ENCODE measurements at places on chromosomes 13 and 19.

GRCh38 chr13:109647053-109647452, 139.3 kb downstream of the IRS2 start:
- DNase-seq, result no peak

- no peak for DNase-seq
These were observed 84.3 kb upstream of the NBEA start for GRCh38 chr13:34857558-34858325.

- DNase-seq, result no peak
These were observed 122.7 kb downstream of the TBC1D4 start for GRCh38 chr13:75359266-75359665.

DNA sequence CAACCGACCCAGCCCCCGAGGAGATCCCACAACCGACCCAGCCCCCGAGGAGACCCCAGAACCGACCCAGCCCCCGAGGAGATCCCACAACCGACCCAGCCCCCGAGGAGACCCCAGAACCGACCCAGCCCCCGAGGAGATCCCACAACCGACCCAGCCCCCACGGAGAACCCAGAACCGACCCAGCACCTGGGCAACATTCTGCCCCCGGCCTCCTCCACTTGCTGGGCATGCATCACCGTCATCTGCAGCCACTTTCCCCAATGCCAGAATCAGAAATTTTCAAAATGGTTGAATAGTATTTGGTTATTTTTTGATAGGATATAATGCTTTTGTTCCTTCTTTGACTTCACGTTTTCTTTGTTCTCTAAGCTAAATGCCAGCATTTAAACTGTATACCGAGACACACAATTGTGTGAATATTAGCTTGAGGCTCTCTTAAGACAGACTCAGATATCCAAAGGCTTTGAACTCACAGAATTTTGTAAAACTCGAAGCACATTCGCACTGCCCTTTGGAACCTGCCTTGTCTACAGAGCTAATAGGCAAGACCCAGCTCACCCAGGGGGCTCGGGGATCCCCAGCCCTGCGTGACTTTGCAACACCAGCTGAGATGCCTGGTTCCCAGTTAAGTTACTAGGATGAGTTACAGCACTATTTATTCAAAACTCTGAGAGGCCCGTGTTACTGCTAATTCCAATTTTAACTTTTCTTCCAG, 15.5 kb upstream of the RASA3 start:
- no peak for DNase-seq

- DNase-seq, result no peak
These were observed 109.4 kb downstream of the RFC3 start for GRCh38 chr13:33927315-33927714.

DNA sequence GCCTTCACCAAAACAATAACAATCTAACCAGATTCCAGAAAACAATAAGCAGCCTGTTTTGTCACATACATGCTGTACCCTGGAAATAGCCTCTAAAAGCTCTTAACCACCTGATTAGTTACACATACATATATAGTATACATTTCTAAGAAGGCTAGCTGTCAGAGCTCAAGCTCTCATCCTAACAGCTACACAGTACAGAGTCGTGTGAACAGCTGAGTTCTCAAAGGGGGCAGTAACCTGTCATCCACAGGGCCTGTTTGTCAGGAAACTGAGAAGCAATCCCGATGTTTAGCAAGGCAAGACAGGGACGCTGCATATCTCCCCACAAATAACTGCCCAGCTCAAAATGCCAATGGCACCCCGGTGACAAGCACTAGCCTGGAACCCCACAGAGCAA, 56.9 kb downstream of the STK24 start:
- no peak for DNase-seq

DNA sequence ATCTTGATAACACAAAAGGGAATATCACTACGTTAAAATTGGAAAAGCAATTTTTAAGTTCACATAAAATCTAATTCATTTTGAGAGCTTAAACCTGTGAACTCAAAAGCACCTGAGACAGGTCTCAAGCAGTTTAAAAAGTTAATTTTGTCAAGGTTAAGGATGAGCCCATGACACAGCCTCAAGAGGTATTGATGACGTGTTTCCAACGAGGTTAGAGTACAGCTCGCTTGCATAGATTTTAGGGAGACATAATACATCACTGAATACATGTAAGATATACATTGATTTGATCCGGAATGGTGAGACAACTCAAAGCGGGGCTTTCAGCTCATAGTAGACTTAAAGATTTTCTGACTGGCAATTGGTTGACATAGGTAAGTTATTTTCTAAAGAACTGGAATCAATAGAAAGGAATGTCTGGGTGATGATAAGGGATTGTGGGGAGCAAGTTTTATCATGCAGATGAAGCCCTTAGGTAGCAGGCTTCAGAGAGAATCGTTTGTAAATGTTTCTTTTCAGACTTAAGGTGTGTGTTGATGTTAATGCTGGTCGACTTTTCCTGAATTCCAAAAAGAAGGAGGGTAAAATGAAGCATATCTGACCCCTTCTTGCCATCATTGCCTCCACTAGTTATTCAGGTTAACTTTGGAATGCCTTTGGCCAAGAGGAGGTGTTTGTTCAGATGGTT, 2890.6 kb downstream of the PCDH9 start:
- DNase-seq, result no peak

- DNase-seq, result no peak
These were observed 21.7 kb upstream of the SCEL start for GRCh38 chr13:77513719-77514335.

DNA sequence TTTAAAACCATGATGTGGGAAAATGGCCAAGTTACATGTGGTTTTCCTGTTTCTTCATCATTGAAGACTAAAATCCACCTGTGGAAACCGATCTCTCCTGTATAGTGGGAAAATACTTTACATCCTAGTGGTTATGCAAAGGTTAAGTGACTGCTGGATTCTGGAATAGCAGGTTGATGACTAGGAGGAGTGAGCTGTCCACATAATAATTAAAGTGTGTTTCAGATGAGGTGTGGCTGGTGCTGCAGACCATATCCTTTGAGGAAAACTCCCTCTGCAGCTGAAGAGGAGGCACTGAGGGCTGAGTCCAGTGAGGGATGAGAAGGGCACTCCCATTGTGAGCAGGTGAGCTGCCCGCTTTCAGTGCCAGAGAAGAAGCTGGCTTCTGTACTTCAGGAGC, 43.2 kb downstream of the DCLK1 start:
- no peak for DNase-seq

GRCh38 chr13:61874970-61875579, 459.4 kb upstream of the PCDH20 start:
- DNase-seq, result no peak

DNA sequence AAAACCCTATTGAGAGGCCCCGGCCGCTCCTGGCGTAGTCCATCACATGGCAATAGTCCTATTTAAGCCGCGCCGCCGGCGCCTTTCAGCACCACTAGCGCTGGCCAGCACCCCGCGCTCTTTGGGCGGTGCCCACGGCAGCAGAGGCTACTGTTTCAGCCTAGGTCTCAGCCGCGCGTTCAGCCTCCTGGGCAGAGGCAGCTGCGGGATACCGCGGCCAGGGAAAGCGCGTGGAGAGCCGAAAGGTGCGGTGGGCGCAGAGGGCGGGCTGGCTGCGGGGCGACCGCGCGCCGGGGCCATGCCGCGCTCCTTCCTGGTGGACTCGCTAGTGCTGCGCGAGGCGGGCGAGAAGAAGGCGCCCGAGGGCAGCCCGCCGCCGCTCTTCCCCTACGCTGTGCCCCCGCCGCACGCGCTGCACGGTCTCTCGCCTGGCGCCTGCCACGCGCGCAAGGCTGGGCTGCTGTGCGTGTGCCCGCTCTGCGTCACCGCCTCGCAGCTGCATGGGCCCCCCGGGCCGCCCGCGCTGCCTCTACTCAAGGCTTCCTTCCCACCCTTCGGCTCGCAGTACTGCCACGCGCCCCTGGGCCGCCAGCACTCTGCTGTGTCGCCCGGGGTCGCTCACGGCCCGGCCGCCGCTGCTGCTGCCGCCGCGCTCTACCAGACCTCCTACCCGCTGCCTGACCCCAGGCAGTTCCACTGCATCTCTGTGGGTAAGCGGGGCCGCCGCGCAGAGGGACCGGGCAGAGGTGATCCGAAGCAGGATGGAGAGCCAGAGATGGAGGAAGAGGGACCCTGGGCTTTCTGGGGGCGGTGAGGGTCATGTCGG, at the start of gene GSX1:
GSX1 (plus strand) TSS at position 91 of the 826 bp plus-strand sequence; CDS start at position 299, 208 bp downstream.
- DNase-seq, result no peak

- no peak for DNase-seq
These were observed 18.7 kb upstream of the ZNF888 start for GRCh38 chr19:52941941-52942385.

GRCh38 chr19:48654299-48655059, 8.5 kb upstream of the CA11 start:
- no peak for DNase-seq

GRCh38 chr13:106350208-106350607, 185.3 kb downstream of the EFNB2 start:
- DNase-seq, result no peak

GRCh38 chr19:42332059-42332458, 6.6 kb downstream of the MEGF8 start:
- no peak for DNase-seq

DNA sequence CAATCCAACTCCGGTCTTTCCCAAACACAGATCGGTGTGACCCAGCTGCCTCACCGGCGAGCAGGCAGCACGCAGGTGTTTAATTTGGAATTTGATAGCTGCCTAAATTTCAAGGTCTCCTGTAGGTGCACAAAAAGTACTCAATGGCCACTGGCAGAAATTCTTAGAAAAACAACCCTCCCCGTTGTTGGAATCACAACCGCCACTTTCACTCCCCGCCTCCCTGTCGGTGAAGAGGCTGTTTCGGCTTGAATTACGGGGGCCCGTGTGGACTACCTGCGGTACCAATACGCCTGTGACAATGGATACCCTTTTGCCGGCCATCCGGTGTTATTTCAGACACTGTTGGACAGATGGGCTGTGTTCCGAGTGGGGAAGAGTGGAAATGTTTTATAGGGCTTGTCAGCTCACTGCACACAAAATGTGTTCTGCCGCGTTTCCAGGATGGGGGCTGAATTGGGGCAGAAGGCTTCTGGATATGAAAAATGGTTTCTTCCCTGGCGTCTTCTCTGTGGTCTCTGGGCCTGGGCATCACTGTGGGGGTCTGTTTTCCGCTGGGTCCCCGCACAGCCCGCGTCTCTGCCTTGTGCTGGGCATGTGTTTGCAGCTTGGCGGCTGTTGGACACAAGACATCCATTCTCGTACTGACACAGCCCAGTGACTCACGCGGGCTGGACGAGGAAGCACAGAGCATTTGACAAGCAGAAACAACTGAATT, 45.4 kb downstream of the ZIC5 start:
- DNase-seq, result no peak

- no peak for DNase-seq
These were observed 129.4 kb downstream of the PCDH20 start for GRCh38 chr13:61286148-61286745.

DNA sequence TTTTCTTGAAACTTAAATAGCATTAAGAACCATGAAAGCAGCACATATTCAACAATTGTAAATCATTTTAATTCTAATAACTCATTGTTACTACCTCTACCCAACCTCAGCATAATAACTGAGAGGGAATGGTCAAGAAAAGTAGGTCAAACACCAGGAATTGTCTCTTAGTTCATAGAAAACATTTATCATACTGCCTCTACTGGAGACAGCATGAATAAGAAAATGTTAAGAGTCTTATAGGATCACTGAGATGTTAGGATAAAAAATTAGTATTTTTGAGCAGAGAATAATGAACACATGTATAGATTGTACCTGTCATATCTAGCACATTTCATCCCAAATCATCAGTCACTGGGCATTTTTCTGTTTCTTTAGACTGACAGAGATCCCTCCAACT, 515.3 kb downstream of the PCDH9 start:
- DNase-seq, result no peak

GRCh38 chr19:18586306-18586705, 2.3 kb upstream of the REX1BD start:
- no peak for DNase-seq

DNA sequence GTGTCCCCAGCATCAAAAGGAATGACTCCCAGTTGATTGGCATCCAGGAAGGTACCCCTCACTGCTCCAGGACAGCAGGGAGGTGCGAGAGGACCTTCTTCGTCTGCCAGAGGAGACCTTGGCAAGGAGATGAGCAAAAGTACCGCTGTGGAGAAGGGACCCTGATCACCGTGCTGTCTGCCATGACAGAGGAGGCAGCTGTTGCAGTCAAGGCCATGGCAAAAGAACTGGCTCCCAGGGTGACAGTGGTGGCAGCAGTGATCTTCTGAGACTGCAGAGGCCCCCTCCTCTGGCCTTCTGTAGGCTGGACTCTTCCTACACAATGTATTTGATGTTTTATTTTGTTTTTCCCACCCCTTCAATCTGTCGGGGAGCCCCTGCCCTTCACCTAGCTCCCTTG, 32.0 kb downstream of the NKPD1 start:
- no peak for DNase-seq

- no peak for DNase-seq
These were observed 138.6 kb downstream of the KCNRG start for GRCh38 chr13:50153876-50154275.

DNA sequence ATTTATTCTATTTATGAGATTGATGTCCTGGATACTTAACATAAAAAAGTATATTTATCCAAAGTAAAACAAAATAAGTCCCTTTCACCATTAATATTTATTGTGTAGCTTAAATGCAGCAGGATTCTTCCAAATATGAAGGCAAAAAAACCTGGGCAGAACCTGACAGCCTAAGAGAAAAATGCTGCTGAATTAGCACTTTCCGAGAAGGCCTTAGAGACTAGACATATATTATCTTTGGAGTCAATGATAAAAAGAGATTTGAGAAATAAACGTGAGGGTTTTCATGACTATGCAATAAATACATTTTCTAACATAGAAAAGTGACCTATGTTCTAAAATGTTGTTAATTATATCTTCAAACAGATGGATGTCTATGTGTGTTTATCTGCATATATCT, 566.9 kb downstream of the PCDH9 start:
- DNase-seq, result no peak

DNA sequence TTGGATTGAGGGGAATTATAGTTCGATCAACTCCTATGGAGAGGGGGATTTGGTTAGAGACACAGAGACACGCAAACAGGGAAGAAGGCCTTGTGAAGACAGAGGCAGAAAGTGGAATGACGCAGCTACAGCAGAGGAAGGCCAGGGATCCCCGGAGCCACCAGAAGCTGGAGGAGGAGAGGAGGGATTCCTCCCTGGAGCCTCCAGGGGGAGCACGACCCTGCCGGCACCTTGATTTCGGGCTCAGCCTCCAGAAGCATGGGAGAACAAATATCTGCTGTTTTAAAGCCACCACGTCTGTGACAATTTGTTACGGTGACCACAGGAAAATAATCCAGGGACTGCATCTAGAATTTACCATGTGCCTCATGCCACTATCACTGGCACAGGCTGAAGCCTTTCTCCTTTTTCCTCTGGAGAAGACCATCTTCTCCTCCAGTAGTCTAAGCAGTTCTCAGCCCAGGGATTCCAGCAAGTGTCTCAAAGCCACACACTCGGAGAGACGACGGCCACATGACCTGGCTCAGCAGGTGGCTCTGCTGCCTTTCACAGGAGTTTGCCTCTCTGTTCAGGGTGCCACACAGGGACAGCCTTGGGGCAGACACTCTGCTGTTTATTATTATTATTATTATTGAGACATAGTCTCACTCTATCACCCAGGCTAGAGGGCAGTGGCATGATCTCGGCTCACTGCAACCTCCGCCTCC, 39.9 kb upstream of the CCNE1 start:
- DNase-seq, result no peak

All from GM06990 (cell line).